ENCODE measurements at places on chromosomes 6 and 20.

DNA sequence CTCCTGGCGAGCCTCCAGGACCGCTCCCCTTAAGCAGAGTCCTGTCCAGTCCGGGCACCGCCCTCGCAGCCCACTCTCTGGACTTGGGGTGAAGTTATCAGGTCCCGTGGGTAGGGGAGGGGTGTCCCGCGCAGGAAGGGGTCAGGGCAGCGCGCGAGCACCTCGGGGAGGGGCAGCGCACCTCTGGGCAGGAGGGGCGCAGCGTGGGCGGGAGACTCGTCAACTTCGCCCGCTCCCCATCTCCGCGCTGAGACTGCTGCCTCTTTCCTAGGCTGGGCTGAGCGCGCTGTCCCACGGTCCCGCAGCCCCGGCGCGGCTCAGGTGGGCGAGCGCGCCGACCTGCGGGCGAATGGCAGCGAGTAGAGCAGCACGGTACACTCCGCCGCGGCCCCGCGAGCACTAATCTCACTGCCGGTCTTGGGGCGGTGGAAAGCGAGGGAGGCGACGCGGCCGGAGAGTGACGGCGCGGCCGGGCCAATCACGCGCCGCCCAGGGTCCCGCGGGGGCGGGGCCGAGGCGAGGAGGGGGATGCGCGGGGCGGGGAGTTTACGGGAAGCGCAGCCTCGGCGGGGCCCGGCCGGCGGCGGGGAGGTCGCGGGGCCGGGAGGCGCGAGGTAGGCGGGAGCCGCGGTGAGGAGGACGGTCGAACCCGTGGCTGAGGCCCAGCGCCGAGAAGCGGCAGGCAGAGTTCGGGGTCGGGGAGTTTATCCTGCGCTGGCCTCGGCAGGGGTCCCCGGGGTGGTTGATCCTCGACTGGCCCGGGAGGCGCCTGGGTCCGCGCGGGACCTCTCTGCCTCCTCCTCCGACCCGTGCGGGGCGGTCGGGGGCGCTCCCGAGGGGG, at the start of gene MAN1A1:
TSS of gene MAN1A1 (minus strand) at position 401 of the 841 bp plus-strand sequence. CDS start 696 bp downstream, outside the sequence.
- DNase-seq, result peak; percentile 97

- DNase-seq, result no peak
Measured at GRCh38 chr20:15976047-15976736, 597.1 kb downstream of the KIF16B start.

- no peak for DNase-seq
Measured at GRCh38 chr6:1766654-1767053, 156.9 kb downstream of the FOXC1 start.

DNA sequence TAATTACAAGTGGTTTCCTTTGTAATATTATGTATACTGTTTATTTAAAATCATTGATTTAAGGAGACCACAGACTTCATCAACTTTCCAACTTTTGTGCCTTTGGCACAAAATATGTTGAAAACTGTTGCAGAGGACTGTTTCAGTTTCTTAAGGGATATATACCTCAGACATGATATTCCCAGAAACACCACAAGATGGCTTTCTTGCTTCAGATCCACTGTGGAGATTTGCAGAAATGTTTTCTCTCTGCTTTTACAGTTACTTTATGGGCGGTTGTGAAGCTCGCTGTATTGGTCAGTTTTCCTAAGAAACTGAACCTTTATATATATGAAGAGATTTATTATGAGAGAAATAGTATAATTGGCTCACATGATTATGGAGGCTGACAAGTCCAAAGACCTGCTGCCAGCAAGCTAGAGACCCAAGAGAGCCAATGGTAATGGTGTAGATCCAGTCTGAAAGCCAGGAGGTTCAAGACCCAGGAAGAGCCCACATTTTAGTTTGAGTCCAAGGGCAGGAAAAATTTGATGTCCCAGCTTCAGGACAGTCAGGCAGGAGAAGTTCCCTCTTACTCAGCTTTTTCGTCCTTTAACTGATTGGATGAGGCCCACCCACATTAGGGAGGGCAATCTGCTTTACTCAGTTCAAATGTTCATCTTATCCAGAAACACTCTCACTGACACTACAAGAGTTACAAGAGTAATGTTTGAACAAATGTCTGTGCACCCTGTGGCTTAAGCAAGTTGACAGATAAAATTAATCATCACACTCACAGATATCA, 12.8 kb downstream of the ME1 start:
- DNase-seq, result no peak

DNA sequence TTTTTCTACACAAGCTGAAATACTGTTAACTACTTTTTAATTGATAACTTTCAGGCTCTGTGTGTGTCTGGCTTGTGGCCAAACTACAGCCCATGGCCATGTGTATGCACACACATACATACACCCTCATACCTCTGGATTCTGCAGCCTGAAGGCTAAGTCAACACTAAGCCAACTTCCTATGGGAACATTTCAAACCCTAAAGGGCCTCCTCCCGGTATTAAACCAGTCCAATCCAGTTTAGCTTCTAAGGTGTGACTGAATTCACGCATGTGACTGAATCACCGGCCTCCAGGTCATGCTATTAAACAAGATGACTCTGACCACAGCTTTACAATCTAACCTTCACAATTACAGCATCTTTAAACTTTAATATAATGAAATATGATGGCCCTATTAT, 20.7 kb upstream of the DST start:
- no peak for DNase-seq

GRCh38 chr20:63940071-63940471, 16.1 kb downstream of the UCKL1 start:
- no peak for DNase-seq

DNA sequence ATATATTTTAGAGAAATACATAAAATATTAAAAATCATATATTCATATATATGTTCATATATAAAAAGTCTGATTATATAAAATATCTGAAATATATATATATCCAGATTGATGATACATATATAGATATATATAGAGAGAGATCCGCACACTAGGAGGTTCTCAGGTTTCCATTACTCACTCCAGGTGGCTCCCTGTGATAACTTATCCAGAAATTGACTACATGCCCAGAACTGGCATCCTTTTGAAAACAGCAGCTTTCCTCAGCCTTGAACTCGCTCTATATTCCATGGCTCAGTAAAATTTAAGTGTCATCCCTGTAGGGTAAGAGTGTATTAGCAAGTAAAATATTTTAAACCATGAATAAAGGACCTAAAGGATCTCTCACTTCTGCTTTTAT, 206.8 kb downstream of the TINAG start:
- DNase-seq, result no peak

- DNase-seq, result no peak
Measured at GRCh38 chr20:32638848-32639247, 34.9 kb downstream of the C20orf203 start.

DNA sequence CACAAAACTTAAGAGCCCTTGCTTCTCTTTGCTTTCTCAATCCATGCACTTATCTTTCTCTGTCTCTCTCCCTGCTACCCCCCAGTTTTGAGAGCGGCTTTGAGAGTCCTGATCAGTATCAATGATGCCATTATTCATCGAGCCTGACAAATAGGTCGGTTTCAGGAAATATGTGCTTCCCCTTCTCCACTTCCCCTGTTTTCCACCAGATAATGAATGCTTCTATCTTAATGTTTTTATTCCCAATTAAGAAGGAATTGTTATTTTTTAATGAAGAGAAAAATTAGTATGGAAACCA, 117.7 kb downstream of the KIF13A start:
- no peak for DNase-seq

DNA sequence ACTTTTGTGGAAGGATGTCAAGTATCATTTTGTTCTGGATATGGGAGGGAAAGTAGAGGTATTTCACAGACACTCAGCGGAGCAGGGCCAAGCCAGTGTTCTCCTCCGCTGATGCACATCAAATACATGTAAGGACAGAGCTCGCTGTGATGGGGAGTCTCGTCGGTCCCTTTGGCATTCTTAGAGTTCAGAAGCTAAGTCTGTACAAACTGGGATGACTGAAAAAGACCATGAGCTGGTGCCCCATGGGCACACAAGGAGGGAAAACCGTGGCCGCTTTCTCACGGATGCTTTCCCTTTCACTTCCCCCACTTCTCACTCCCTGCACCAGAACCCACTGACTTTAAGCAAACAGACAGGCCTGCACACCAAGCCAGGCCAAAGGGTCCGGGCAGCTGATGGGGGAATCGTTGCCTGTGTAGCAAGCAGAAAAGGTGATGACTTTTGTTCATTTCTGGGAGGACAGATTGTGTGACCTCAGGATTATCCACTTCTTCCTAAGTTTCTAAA, 27.7 kb upstream of the MPC1 start:
- DNase-seq, result no peak

- DNase-seq, result peak; percentile 10
Measured at GRCh38 chr6:149939356-149939648, 2.5 kb upstream of the ULBP2 start.

DNA sequence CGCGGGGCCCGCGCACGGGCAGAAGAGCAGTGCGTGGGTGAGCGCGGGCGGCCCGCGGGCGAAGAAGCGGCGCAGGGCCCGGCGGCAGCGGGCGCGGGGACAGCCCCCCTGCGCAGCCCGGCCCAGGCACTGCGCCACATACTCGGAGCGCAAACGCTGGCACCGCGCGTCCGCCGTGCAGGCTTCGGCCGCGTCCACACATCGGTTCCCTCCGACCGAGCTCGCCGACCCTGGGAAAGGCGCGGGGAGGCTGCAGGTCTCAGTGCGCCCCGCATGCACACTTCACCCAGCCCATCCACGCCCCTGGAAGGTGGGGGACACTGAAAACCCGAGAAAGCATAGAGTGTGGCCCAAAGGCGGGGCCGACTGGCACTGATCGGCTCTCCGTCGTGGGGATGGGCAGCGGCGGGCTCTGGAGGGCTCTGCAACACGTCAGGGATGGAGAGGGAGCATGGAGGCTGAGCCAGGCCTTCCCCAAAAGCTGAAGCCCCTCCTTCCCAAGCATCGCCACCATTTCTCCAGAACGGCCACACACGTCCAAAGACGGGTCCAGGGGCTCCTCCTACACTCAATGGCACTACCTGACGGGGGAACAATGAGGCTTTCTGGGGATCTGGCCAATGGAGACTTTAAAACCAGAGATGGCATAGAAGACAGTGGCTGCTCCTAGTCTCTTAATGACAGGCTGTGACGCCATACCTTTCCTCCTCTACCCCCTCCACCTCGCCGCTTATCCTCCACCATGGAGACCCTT, 2.0 kb downstream of the GFRA4 start:
- DNase-seq, result peak; percentile 74
